NCI-H187 treated with DMSO at 0.1 percent for 48 hours (cell line): ENCODE measurements at places on chromosomes 5 and 9.

GRCh38 chr5:53031695-53032096 lies 42.5 kb downstream of the ITGA2 start:
- DNase-seq, result no peak

GRCh38 chr5:145180371-145180770 lies 654.8 kb downstream of the PRELID2 start:
- no peak for DNase-seq

GRCh38 chr9:87722393-87723088 lies 3.4 kb upstream of the CTSL start:
- DNase-seq, result no peak

- DNase-seq, result no peak
These were observed 47.1 kb upstream of the NEK6 start for GRCh38 chr9:124210697-124211096.

DNA sequence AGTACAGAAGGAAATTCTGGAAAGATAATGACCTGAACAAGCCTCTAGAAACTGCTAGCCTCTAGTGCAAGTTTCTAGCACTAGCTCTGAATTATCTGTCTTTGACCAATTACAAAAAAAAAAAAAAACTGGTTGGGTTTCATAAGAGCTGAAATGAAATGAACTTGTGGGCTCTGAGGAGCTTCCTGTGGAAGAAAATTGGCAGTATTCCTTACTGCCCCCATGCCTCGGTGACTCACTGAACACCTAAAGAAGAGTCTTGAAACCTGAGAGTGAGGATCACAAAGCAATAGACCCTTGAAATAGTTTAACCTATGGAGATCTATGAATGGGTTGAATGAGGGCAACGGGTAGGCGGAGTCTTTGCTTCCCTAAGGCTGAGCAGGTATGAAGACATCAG lies 263.6 kb upstream of the RASA1 start:
- no peak for DNase-seq

- no peak for DNase-seq
These were observed 228.1 kb downstream of the FSTL4 start for GRCh38 chr5:133384120-133384855.

- no peak for DNase-seq
These were observed 54.9 kb upstream of the ZSWIM6 start for GRCh38 chr5:61277190-61277589.

DNA sequence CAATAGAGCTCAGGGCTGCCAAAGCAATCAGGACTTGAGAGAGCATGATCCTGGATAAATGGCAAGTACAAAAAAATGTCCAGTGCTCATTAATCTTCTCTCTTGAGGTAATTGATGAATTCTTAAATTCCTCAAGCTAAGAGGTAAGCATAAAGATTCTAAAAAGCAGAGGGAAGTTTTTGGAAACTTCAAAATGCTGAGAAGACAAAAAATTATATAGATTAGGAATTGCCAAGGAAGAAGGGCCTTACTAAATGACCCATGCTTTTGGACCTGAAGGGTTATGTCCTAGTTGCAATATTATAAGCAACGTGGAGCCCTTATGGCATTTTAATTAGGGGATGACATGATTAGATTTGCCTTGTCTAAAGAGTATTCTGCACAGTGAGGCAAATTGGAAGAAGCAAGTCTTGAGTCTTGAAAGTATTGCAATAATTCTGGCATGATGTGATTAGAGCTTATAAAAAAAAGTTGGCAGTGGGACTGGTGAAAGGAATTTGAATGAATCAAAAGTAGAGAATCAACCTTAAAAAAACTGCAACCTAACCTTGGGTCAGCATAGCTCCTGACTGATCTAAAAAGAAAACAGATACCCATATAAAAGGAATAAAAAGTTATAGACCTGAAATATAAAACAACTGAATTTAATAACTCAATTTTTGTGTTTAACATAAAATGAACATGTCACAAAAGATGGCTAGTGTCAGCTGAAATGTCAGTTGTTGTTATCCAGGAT lies 323.8 kb upstream of the ARRDC3 start:
- DNase-seq, result no peak

GRCh38 chr9:107706701-107707427 lies 217.3 kb upstream of the KLF4 start:
- DNase-seq, result no peak

DNA sequence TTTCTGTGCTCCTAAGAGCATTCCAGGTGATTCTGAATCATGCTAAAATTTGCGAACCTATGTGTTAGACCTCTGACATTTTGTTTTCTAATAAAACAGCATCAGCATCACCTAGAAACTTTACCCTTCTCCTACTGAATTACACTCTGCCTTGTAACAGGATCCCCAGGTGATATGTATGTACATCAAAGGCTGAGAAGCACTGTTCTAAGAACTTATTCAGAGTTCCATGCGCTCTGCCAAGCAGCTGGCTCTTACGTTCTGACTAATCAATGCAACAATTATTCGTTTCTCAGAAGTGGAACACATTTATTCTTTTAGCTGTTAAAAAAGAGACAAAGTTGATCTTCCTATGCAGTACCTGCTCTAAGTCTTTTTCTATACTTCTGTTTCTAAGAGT lies 228.6 kb downstream of the SLF1 start:
- no peak for DNase-seq
